ENCODE measurements at places on chromosomes 1 and 21. TPM values are rescaled to one million over a fixed set of nuclear protein-coding genes. Genes with fewer than 3 reads are reported as not detected.

Gene FCRL2
- total RNA-seq, result 0.81 TPM

Gene SHISA4
- 12.8 TPM for total RNA-seq

Gene THEM5
- total RNA-seq, result not detected

Gene OR14K1
- total RNA-seq, result not detected

Gene SERINC2
- total RNA-seq, result 44.6 TPM

Gene KRTAP11-1
- not detected for total RNA-seq

Gene FNDC5
- total RNA-seq, result 1.3 TPM

Gene OR2T4
- total RNA-seq, result not detected

Gene GPR25
- 0.54 TPM for total RNA-seq

Gene CLCNKB
- 0.46 TPM for total RNA-seq

Gene HES3
- total RNA-seq, result not detected

Gene HPCAL4
- under 0.01 TPM for total RNA-seq

Gene CD1D
- total RNA-seq, result 1.0 TPM

Gene AKR7A3
- not detected for total RNA-seq

Gene HMCN1
- total RNA-seq, result 21.8 TPM

Gene CASQ2
- total RNA-seq, result 1.2 TPM

Gene IRF6
- 21.5 TPM for total RNA-seq

Gene CLCA1
- total RNA-seq, result not detected

Gene CHI3L1
- 56.4 TPM for total RNA-seq

Gene MFSD2A
- total RNA-seq, result 133 TPM

Gene PLA2G2D
- 0.29 TPM for total RNA-seq

Gene CD5L
- total RNA-seq, result 4.6 TPM

Gene AMY1B
- 2.1 TPM for total RNA-seq

Gene L1TD1
- 0.30 TPM for total RNA-seq

Gene ZNF648
- total RNA-seq, result 0.39 TPM

Gene PLD5
- total RNA-seq, result 1.2 TPM

Gene KCNJ15
- 47.1 TPM for total RNA-seq

Gene CD1B
- 0.26 TPM for total RNA-seq

Gene RHD
- total RNA-seq, result not detected

Gene SLAMF6
- 2.7 TPM for total RNA-seq

Gene MIER1
- total RNA-seq, result 36.9 TPM

Gene CCDC17
- total RNA-seq, result 21.0 TPM

Gene USH2A
- total RNA-seq, result not detected

Gene MAN1C1
- total RNA-seq, result 32.5 TPM

Gene IL24
- not detected for total RNA-seq

Gene TRABD2B
- 1.0 TPM for total RNA-seq

Gene MX2
- 19.9 TPM for total RNA-seq

Gene PALMD
- 11.6 TPM for total RNA-seq
